Muscle of arm (tissue), 14 donors: ENCODE measurements at places on chromosomes 13 and 19.

GRCh38 chr19:58003174-58003828 is 681 bp upstream of the ZNF606 start:
- no peak for DNase-seq

- no peak for DNase-seq
Observed at GRCh38 chr13:113775451-113776145, 16.6 kb downstream of the TMEM255B start.

- no peak for DNase-seq
Observed at GRCh38 chr19:4310247-4311121, 6.1 kb downstream of the FSD1 start.

GRCh38 chr19:34230820-34231219 is 23.5 kb upstream of the GARRE1 start:
- no peak for DNase-seq

DNA sequence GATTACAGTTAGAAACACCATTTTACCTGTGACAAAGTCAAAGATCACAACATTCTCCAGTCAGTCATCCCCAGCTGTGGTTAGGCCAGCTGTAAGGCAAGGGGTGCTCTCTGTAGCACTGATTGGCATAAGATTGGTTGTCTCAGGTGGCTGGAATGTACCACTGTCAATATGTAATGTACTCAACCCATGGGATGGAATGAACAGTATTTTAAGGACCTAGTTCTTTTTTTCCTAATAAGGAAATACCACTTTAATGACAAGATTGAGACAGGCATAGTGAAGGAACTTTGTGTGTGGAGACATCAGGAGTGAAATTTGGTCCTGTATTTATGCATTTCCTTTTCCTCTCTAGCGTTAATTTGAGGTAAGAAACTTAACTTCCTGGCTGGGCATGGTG is 310.7 kb downstream of the ITGBL1 start:
- DNase-seq = no peak
